Activated CD8-positive, alpha-beta memory T cell treated with anti-CD3 and anti-CD28 coated beads for 1 hour (primary cell): ENCODE measurements at places on chromosomes 13 and 19.

DNA sequence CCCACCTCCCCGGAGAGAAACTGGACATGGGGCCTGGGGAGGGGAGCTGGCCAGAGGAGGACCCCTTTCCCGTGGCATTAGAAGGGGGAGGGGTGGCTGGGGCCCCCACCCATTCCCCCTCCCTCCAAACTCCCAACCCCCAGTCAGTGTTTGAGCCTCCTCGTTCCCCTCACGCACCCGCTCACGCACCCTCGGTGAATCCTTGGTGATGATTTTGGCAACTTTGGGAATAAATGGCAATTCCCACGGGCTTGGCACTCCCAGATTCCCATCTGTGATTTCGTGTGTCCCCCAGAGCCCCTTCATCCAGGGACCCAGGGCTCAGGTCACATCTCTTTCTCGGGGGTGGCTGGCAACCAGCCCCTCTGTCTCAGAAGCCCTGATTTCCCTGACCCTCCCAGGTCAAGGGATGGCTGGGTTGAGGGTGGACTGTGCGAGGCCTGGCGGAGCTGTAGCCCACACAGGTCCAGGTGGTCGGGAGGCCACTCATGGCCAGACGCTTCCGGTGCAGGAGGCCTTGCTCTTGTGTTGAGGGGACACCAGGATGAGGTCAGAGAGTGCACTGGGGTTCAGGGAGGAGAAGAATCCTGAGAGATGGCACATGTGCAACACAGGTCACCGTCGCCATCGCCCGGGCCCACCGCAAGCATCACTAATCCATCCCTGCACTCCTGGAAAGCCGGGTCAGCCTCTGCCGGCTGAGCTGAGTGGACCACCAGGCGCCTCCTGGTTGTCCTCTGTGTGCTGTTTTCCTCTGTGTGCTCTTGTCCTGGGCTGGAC is 20.7 kb downstream of the EPN1 start:
- no peak for DNase-seq

- no peak for DNase-seq
Measured at GRCh38 chr13:111258637-111259036, 61.8 kb upstream of the TEX29 start.

DNA sequence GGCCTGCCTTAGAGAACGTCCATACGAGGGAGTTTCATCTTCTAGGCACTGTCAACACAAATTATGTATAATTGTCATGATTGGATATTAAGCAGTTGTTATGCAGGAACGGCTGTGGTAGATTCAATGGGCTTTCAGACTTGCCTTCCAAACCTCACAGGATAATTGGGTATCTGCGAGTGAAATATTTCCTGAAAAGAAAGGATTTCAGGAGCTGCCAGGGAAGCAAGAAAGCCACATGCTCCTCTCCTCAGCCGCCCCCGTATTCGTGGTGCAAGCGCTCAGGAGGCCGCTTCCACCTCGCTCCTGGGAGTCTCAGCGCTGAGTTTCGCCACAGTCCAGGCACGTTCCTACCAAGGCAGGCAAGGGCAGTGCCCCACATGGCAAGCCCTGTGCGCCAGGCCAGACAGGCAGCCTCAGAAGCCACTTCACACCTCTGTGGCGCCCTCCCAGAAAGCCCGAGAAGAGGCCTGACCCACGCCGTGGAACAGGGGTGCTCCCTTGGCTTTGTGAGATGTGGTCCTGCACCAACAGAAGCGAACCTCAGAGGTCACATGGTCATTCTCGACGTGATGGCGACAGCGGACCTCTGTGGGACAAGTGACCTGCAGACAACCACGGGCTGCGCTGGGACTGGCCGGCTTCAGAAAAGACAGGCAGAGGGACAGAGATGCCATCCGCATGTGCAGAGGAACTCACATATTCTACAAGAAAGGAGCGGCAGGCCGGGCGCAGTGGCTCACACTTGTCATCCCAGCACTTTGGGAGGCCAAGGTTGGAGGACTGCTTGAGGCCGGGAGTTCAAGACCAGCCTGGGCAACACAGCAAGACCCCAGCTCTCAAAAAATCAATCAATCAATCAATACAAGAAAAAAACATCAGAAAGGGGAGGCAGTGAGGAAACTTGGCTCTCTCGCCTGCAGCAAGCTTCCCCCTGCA is 41.4 kb downstream of the CEBPG start:
- DNase-seq, result no peak

DNA sequence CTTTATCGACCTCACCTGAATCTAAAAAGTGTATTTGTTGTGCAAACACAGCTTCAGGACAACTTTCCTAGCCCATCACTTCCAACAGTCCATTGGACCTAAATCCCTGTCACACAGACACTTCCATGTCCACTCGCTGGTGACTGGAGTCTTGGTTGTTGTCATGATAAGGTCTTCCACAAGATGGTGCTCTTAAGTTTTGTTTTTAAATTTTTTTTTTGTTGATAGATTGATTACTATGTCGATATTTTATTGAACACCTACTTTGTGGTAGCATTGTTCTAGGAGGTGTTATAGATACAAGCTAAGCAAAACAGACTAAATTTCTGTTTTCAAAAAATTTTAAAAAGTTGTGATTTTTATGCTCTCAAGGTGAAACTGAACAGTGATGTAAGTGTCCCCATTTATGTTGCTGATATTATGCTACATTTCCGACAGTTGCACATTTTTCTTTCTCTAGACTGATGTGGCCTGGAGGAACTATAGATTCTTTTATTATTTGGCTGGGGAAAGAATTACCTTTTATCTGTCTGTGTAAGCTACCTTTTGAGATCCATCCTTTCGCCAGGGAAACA is 8.1 kb upstream of the ERICH6B start:
- no peak for DNase-seq

DNA sequence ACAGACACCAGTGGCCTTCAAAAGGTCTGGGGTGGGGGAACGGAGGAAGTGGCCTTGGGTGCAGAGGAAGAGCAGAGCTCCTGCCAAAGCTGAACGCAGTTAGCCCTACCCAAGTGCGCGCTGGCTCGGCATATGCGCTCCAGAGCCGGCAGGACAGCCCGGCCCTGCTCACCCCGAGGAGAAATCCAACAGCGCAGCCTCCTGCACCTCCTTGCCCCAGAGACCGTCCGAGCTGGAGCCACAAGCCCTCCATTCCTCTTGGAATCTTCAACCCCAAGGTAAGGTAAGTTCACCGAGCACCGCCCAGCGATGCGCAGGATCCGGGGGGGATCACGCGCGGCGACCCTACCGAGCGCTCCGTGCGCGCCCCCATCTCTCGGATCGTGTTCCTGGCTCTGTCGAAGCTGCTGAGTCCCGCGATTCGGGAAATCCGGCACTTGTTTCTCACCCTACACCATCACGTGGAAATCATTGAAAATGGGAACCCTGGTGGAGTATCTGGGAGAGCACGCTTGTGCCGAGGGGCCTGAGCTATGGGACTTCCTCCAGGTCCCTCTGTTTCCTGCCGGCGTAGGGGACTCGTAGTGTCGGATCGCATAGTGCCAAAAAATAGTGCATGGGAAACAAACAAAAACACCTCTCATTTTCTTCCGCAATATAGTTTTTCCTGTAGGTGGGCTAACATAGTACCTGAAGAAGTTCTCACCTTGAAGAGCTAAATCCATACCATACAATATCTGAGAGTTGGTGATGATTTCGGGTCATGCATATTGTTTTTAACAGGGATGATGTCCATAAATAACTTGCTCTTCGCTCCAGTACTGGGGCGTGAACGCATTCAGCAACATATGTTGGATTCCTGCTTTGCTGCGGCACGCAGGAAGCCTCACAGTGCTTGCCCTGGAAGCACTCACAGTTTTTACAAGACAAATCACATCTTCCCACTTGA is 9.3 kb downstream of the PDX1 start:
- no peak for DNase-seq

DNA sequence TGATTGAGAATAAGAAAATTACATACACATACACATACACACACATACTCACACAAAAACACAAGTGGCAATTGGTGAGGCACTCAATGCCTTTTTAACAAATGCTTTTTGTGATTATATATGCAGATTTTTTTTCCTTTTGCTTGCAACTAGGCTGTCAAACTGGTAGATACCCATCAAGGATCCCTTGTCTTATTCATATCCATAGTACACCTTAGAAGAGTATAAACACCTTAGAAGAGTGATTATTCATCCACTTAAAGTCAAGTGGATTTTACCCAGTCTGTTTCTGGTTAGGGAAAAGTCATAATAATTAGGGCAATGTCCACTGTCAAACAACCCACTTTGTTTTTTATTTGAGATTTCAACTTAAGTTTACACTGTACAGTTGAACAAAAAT is 1773.4 kb upstream of the MIR17HG start:
- no peak for DNase-seq

DNA sequence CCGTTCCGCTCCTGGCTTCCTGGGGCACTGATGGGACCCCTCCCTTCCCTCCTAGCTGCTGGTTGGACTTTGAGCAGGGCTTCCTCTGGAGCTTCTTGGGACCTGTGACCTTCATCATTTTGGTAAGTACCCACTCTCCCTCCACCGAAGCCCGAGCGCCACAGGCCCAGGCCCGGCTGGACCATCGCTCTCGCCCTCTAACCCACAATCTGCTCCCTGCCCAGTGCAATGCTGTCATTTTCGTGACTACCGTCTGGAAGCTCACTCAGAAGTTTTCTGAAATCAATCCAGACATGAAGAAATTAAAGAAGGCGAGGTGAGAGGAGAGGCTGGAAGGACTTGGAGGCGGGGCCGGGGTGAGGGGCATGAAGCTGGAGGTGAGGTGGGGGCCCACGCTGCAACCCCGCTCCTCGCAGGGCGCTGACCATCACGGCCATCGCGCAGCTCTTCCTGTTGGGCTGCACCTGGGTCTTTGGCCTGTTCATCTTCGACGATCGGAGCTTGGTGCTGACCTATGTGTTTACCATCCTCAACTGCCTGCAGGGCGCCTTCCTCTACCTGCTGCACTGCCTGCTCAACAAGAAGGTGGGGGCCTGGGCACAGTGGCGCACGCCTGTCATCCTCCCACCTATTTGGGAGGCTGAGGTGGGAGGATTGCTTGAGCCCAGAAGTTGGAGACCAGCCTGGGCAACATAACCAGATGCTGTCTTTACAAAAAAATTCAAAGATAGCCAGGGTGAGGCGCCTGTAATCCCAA is 12.3 kb downstream of the DDX39A start:
- no peak for DNase-seq

- DNase-seq, result no peak
Measured at GRCh38 chr19:41904118-41904870, 21.3 kb downstream of the ARHGEF1 start.

DNA sequence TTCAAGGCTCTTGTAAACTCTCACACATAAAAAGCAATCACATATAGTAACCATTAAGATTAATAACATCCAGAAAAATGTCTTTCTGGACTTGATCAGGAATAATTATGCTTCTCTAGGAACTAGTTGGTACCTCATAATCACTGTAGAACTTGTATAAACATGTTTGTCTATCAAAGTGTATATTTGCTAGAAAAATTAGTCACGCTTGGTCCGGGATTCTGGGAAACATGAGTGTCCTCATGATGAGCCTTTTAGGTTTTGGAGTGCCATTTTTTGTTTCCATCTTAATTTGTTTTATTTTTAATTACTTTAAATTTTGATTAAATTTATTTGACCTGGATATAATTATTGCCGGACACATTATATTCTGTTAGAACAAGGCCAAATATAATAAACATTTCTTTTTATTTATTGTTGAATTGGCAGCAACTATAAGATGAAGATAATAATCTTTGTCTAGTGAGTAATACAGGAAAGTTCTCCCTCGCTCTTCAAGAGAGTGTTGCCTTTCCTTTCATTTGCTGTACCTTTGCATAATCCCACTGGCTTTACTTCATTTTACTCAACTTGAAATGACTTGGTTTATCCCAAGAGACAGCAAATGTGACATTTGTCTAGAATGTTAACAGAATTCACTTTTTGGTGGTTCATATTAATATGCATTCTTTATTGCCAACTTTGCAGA is 207.0 kb downstream of the NALCN start:
- DNase-seq, result no peak

GRCh38 chr13:40316301-40316700 is 350.1 kb downstream of the FOXO1 start:
- DNase-seq, result no peak

GRCh38 chr19:43395561-43395960 is 19.1 kb upstream of the TEX101 start:
- DNase-seq, result no peak

DNA sequence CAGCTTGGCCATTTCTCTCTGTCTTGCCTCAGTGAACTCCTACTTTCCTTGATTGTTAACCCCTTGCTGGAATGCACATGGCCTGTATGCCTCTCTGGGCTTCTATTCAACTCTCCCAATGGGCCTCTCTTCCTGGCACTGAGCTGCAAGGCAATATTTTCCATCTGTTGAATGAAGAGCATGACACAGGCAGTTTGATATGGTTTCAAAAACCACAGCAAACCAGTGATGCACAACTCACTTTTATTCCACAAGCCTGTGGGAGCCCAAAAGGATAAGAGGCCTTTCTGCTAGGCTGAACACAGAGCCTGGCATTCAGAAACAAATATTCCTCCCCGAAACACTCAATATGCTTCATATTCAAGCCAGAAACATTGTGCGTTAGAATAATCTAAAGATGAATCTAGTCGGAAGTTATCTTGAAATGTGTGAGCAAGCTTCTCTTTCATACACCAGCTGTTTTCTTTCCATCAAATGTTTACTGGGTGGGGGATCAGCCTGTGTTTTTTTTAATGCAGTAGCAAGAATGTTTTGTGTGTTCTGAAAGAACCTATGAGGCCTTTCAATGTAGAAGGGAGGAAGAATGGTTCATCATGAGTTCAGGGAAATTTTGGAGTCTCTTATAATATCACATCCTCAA is 443.1 kb upstream of the SPRY2 start:
- no peak for DNase-seq

DNA sequence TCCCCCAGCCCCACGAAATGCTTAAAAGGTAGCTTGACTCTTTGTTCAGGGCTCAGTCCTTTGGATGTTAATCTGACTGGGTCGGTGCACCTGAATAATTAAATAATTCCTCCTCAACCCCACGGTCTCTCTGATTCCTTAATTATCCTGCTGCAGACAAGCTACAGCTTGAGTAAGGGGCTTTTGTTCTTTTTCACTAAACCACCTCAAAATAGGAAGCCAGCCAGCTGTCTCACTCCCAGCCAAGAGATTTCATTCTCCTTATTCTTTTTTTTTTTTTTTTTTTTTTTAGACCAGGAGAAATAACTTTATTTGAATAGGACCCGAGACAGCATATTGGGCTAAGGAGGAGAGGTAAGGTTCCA is 7.9 kb upstream of the FCGBP start:
- no peak for DNase-seq

DNA sequence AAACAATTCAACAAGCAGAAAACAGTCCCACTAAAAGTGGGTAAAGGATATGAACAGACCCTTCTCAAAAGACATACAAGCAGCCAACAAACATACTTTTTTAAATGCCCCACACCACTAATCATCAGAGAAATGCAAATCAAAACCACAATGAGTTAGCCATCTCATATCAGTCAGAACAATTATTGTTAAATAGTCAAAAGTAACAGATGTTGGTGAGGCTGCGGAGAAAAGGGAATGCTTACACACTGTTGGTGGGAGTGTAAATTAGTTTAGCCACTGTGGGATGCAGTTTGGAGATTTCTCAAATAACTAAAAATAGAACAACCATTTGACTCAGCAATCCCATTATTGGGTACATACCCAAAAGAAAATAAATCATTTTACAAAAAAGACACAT is 8.7 kb downstream of the ZNF529 start:
- no peak for DNase-seq

GRCh38 chr13:52371736-52372247 is 34.2 kb downstream of the THSD1 start:
- no peak for DNase-seq

GRCh38 chr13:49731766-49732165 is 40.5 kb upstream of the EBPL start:
- DNase-seq, result no peak
